Stimulated activated CD4-positive, alpha-beta T cell treated with anti-CD3 and anti-CD28 coated beads, Interleukin-4, amount 100 ng/mL, for 1 hour (primary cell): ENCODE measurements at places on chromosomes 6 and 20.
A peak's percentile ranks its signal among the peaks of the same experiment; 100 is the strongest.

- DNase-seq: no peak
Observed at GRCh38 chr6:80440496-80441115, 334.1 kb downstream of the BCKDHB start.

GRCh38 chr6:3749067-3749841, 2.3 kb downstream of the PXDC1 start:
- no peak for DNase-seq

DNA sequence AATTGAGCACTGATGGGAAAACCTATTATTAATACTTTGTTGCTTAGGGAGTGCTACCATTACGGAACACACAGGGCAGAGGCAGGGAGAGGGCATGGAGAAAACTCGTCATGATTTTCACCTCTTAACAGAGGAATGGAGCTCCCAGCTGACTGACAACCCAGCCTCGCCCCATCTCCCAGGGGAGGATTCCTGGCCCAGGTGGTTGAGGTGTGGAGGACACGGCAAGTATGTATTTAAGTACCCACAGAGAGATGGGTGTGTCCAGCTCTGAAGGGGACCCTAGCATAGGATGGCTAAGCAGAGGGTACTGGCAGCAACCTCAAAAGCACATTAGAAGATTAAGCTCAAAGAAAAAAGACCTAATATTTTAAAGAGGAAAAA, 261.9 kb upstream of the MOCS1 start:
- no peak for DNase-seq

DNA sequence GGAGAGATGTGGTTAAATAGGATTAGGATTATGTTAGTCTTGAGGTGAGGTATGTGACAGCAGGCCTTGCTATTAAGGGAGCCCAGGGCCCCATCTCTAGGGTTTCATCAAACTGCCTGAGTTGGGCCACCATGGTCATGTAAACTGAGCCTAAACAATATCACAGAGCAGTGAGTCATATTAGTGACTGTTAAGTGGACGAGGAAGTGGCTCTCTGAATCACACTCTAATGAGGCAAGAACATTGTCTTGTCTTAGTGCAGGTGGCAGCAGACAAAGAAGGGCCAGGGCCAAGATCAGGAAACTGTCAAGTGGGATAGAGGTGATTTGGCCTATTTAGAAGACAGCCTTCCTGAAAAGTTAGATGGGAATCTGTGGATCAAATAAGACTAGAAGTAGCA, 23.1 kb downstream of the ENPP3 start:
- no peak for DNase-seq

- no peak for DNase-seq
Observed at GRCh38 chr6:62167736-62168135, 118.3 kb downstream of the KHDRBS2 start.

- peak; percentile 92 for DNase-seq
Observed at GRCh38 chr20:35447082-35447789, 8.2 kb upstream of the CEP250 start.

- DNase-seq: no peak
Observed at GRCh38 chr6:116087437-116088027, 13.1 kb upstream of the NT5DC1 start.

DNA sequence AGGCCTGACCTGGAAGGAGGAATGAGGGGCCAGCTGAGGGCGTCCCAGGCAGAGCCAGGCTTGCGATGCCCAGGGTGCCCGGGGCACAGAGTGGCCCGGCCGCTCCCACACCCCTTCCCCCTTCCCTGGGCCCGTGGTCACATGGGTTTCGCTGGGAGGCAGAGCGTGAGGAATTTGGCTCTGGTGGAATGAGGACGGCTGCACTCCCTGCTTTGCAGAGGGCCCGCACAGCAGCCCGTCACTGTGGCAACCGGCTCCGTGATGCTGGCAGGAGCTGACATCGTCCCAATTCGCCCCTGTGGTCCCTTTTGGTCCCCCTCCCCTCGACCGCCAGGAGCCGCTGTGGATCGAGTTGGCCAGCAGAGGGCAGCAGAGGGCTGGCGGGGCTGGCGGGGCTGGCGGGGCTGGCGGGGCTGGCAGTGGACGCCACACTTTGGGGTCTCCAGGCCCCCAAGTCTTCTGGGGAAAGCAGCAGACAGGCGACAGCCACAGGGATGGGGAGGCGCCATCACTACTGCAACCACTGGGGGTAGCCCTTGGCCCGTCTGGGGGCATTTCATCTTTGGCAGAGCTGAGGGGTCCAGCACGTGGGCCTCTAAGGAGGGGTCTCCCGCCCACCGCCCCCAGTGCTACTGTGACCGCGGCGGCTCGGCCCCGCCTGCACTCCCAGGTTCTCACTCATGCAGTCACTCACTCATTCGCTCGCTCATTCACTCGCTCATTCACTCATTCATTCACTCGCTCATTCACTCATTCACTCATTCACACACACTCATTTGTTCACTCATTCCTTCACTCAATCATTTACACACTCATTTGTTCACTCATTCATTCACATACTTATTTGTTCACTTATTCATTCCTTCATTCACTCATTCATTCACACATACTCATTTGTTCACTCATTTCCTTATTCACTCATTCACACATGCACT, 49.7 kb upstream of the BHLHE23 start:
- peak; percentile 53 for DNase-seq

DNA sequence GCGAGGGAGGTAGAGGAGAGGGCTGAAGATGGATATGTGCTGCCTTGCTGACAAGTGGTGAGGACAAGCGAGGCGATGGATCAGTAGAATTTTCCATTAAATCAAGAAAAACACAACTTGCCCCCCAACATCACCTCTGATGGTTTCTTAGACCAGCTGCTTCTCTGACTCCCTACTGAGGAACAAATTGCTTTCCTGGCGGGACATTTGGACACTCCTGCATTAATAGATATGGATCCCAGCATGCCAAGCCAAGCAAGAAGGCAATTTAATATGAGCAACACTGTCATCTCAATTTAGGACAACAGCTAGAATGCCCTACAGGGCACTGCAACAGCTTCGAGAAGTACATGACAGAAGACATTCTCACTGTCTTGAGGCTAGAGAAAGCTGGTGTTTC, 248.4 kb upstream of the AGPAT4 start:
- DNase-seq: no peak

- DNase-seq: no peak
Observed at GRCh38 chr20:13777171-13777601, 7.5 kb downstream of the ESF1 start.

- DNase-seq: no peak
Observed at GRCh38 chr6:73511796-73512195, 9.0 kb downstream of the EEF1A1 start.

GRCh38 chr20:19937218-19937617, 79.9 kb upstream of the NAA20 start:
- DNase-seq: peak; percentile 4

GRCh38 chr6:63349401-63349800, 29.6 kb upstream of the LGSN start:
- DNase-seq: no peak
